ENCODE measurements at places on chromosomes 2 and 18.

DNA sequence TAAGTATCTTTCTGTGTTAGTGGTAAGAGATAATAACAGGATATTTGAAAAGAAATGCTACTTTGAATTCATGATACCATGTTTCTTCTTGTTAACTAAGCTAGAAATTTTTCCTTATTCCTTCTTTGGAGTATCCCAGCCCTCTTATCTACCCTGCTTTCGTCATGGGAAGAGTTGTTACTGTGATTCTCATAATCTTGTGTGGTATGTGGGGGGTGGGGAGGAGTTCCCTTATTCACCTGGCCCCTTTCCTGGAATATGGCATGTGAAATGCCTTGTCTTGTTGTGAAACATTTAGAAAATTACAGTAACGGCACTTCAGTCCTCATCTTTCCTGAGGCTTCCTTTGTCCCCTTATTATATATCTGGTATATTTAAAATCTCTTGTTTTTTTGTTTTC lies 129.9 kb downstream of the NCOA1 start:
- peaks cover 2% of the 10 kb centered on the region for H3K36me3 ChIP-seq
- no peak overlapping the region for H3K27ac ChIP-seq
- no peaks in the 10 kb centered on the region for H3K27me3 ChIP-seq
- H3K4me1 ChIP-seq, result peaks cover 20% of the 10 kb centered on the region

DNA sequence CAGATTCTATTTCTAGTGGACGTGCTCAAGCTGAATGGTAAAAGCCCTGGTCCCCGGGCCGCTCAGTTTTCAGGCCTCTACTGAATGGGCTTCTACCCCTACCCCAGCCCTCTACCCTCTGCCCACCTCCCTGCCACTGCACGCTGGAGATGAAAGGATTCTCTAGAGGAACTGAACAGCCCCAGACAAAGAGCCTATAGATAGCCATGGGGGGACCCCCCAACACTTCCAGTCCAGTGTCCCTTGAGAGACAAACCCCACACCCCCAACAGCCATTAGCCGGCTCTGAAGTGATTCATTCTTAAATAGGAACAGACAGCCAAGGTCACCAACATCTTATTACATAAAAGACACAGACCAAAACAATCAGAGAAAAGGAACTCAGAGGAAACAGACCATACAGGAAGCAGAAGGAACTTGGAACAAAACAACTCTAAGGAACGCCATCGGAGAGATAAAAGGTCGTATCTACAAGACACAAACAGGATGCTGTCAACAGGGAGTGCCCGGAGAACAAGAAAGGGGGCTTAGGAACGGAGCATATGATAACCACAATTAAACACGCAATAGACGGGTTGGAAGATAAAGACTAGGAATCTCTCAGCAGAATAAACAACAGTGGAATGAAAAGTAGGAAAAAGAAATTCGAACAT lies 23.5 kb downstream of the TMEM37 start:
- no peak overlapping the region for H3K4me3 ChIP-seq
- no peaks in the 10 kb centered on the region for H3K4me1 ChIP-seq
- no peak overlapping the region for H3K27ac ChIP-seq
- H3K36me3 ChIP-seq, result no peaks in the 10 kb centered on the region
- H3K27me3 ChIP-seq, result peaks cover 18% of the 10 kb centered on the region

DNA sequence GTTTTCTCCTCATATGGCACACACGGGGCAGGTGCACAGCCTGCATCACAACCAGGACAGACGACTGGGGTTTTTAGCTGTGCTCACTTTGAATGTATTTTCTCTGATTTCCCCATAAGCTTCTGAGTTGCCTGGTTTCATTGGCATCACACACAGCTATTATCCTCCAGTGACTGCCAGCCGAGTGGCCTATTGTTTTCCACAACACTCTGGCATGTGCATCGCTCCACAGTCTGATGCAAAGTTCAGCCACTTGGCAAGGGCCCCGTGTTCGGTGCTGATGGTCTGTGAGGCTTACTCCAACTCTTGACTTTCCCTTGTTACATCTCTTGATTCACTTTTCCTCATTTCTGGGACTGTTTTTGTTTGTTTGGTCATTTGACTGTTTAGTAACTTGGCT lies 593.1 kb downstream of the CBLN2 start:
- no peak overlapping the region for H3K4me3 ChIP-seq
- no peaks in the 10 kb centered on the region for H3K36me3 ChIP-seq
- H3K4me1 ChIP-seq, result no peaks in the 10 kb centered on the region
- H3K27me3 ChIP-seq, result no peaks in the 10 kb centered on the region
- DNase-seq, result no peak

GRCh38 chr18:33928231-33928630 lies 296.5 kb downstream of the NOL4 start:
- DNase-seq, result no peak
- no peaks in the 10 kb centered on the region for H3K27me3 ChIP-seq
- no peak overlapping the region for H3K27ac ChIP-seq
- no peak overlapping the region for H3K4me3 ChIP-seq
- H3K36me3 ChIP-seq, result no peaks in the 10 kb centered on the region

GRCh38 chr2:218882866-218883366 lies 2.3 kb downstream of the WNT10A start:
- H3K27ac ChIP-seq, result no peak overlapping the region
- peak; percentile 60 for DNase-seq
- no peaks in the 10 kb centered on the region for H3K36me3 ChIP-seq
- peaks cover 13% of the 10 kb centered on the region for H3K27me3 ChIP-seq
- peaks cover 45% of the 10 kb centered on the region for H3K4me1 ChIP-seq

GRCh38 chr2:144248350-144249034 lies 271.4 kb downstream of the ZEB2 start:
- no peak overlapping the region for H3K4me3 ChIP-seq
- peaks cover 13% of the 10 kb centered on the region for H3K36me3 ChIP-seq
- peaks cover 3% of the 10 kb centered on the region for H3K4me1 ChIP-seq
- no peak overlapping the region for H3K27ac ChIP-seq
- DNase-seq, result no peak
- no peaks in the 10 kb centered on the region for H3K27me3 ChIP-seq

DNA sequence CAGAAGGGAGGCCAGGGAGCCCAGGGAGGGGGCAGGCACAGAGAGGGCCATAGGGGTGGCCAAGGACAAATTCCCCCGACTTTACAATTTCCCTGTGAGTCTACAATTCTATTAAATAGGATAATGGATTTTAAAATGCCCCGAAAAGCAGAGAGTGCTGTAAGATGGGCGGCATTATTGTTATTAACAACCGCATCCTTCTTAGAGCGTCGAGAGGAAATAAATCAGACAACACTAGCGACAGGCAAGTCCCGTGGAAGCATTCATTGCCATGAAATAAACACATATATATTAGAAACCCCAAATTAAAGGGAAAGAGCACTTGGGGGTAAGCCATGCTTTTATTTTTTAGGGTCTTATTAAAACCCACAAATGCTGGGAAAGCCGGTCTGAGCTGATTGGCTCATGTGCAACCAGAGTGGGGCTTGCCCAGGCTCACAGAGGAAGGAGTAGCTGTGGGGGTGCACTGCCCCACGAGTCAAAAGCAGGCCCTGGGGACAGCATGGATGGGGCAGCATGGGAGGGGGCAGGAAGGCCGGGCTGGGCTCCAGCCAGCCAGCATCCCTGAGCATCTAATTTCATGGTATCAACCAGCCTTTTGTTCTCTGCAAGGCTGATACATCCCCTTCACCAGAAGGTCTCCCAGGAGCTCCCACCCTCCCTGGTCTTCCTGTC lies 187.1 kb downstream of the CELF4 start:
- no peaks in the 10 kb centered on the region for H3K4me1 ChIP-seq
- no peak for DNase-seq
- H3K27ac ChIP-seq, result no peak overlapping the region

DNA sequence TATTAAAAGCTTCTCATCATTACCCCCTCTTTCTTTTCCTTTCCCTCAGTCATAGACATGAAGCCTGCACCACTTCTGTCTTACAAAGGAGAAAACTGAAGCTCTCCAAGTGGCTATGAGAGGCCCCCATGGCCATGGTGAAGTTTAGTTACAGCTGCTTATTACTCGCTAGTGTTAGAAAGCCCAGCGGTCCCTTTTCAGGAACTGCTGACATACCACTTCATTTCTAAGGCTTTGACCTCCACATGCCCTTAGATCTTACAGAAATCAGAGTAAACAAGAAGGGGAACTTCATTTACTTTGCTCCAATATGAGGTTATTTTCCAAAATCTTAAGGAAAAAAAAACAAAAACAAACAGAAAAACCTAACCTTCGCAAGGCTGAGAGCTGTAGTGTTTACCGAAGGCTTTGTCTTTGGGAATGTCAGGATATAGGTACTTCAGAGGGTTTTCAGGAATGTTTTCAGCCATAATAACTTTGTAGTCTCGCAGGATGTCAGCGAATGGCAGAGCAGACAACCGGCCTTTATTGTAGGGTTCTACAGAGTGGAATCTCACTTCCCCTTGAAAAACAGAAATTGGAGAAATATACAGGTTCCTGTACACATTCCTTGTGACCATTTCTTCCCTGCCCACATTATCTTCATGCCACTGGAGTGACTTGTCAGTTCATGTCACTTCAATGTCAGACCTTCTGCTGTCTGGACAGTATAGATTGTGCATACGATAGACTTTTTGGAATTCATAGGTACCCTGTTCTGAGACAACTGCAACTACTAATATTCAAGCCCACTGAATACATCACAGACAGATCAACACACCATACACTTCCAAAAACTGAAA lies 18.8 kb upstream of the STAT1 start:
- H3K36me3 ChIP-seq, result peaks cover 24% of the 10 kb centered on the region
- H3K27me3 ChIP-seq, result no peaks in the 10 kb centered on the region
- peaks cover 40% of the 10 kb centered on the region for H3K4me1 ChIP-seq

DNA sequence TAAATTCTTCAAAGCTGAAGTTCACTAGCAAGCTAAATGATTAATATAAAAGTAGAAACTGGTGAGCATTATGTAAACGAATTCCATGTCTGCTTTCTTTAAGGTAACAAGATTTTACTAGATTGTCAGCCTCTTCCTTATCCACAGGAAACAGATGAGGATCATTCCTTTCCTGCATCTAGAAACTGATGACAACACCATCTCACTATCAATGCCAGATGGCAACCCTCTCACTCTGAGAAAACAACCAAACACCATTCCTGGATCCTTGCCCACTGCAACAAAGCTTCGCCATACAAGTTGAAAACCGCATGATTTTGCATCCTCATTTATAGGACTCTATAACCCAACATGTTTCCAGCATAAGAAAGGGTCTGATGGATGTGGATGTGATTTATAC lies 122.9 kb downstream of the ZNF521 start:
- H3K4me3 ChIP-seq, result no peak overlapping the region
- no peak for DNase-seq
- H3K36me3 ChIP-seq, result no peaks in the 10 kb centered on the region
- no peaks in the 10 kb centered on the region for H3K4me1 ChIP-seq
- peaks cover 2% of the 10 kb centered on the region for H3K27me3 ChIP-seq
- H3K27ac ChIP-seq, result no peak overlapping the region

DNA sequence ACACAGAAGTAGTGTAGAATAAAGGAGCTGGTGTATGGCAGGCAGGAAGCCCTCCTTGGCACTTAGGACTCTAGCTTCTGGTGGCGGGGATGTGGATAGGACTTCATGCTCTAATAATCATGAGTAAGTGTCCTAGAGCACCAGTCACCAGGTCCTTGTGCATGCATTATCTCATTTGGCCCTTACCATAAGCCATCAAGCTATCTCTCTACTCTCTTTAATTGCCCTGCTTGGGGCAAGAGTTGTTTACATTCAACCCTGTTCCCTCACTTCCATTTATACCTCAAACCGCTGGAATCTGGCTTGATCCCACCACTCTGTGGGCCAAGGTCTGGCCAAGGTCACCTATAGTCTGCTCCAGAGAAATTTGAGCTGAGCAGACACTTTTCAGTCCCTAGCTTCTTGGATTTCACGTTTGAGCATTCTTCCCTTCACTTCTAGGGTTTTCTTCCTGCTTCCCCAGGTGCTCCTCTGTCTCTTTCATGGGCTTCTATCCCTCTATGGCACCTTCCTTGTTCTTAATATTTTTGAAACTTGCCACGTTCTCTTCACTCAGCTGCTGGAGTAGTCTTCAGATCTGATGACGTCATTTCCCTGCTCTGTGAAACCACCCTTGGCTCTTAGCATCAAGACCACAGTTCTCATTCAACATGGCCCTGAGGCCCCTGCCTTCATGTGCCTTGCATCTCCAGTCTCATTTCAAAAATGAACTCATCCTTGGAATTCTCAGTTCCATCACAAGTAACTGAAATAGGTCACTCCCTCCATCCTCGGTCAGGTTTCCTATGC lies 94.9 kb upstream of the GATA6 start:
- no peak for DNase-seq
- no peak overlapping the region for H3K4me3 ChIP-seq
- H3K27me3 ChIP-seq, result no peaks in the 10 kb centered on the region
- H3K27ac ChIP-seq, result no peak overlapping the region

DNA sequence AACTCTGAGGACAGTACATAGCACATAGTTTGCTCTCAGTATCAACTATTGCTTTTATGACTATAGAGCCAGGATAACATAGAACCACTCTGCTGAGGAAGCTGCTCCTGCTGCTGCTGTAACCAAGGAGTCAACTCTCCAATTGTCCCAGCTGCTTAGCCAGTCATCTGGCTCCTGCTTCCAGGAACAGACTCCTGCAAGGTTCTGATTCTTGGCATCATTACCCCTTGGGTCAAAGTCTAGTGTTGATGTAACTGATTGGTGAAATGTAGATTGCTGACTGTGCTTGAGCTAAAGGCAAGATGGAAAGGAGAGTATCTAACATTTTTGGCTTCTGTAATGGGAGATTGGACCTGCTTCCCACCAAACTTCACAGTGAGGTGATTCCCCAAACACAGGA lies 261.9 kb upstream of the FSHR start:
- no peaks in the 10 kb centered on the region for H3K36me3 ChIP-seq
- H3K4me3 ChIP-seq, result no peak overlapping the region
- H3K27me3 ChIP-seq, result no peaks in the 10 kb centered on the region
- DNase-seq, result no peak
- H3K27ac ChIP-seq, result no peak overlapping the region
- H3K4me1 ChIP-seq, result no peaks in the 10 kb centered on the region

- H3K27me3 ChIP-seq, result no peaks in the 10 kb centered on the region
- DNase-seq, result no peak
- H3K27ac ChIP-seq, result no peak overlapping the region
These were observed 29.5 kb upstream of the ME2 start for GRCh38 chr18:50849419-50849821.

DNA sequence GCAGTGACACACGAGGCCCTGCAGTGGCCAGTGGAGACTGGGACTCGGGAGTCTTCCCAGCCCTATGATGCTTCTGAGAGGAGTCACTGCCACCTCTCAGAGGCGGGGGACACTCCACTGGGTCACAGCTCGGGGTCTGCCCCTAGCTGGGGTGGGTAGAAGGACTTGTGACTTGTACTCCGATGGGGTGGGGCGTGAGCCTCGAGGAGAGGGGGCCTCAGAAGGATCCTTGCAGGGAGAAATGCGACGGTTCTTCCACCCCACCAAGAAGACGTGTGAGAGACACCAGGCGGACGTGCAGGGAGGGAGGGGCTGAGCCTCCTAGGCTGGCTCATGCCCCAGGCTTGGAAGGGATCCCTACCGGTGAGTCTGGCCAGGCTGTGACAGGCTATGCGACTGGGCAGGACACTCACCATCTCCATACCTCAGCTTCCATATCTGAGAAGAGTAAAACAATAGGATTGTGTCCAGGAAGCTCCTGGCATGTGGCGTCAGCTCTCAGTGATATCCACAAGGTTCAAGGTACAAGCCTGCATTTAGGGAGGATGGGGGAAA lies 11.1 kb upstream of the OTOS start:
- H3K4me3 ChIP-seq, result no peak overlapping the region
- H3K27me3 ChIP-seq, result peaks cover 13% of the 10 kb centered on the region
- no peak overlapping the region for H3K27ac ChIP-seq
- no peaks in the 10 kb centered on the region for H3K36me3 ChIP-seq
- H3K4me1 ChIP-seq, result no peaks in the 10 kb centered on the region
- no peak for DNase-seq

All from activated naive CD4-positive, alpha-beta T cell treated with anti-CD3 and anti-CD28 coated beads for 36 hours (primary cell).